ENCODE measurements at places on chromosomes 6 and 20. TPM values are rescaled to one million over a fixed set of nuclear protein-coding genes. Genes with fewer than 3 reads are reported as not detected.

The ATP6V1G2 gene
- total RNA-seq = 1.2 TPM

The C4B gene
- 6.3 TPM for total RNA-seq

The PHF10 gene
- total RNA-seq = 15.8 TPM

The SYNDIG1 gene
- not detected for total RNA-seq

The PAK5 gene
- not detected for total RNA-seq

The RAET1G gene
- 0.43 TPM for total RNA-seq

The RBM39 gene
- 240 TPM for total RNA-seq

The HDGFL1 gene
- total RNA-seq = not detected

The GNAS-AS1 gene
- total RNA-seq = 1.2 TPM
